Bronchial epithelial cell (primary cell): ENCODE measurements at places on chromosomes 11 and 22. TPM values are rescaled to one million over a fixed set of nuclear protein-coding genes. Genes with fewer than 3 reads are reported as not detected.

DNA sequence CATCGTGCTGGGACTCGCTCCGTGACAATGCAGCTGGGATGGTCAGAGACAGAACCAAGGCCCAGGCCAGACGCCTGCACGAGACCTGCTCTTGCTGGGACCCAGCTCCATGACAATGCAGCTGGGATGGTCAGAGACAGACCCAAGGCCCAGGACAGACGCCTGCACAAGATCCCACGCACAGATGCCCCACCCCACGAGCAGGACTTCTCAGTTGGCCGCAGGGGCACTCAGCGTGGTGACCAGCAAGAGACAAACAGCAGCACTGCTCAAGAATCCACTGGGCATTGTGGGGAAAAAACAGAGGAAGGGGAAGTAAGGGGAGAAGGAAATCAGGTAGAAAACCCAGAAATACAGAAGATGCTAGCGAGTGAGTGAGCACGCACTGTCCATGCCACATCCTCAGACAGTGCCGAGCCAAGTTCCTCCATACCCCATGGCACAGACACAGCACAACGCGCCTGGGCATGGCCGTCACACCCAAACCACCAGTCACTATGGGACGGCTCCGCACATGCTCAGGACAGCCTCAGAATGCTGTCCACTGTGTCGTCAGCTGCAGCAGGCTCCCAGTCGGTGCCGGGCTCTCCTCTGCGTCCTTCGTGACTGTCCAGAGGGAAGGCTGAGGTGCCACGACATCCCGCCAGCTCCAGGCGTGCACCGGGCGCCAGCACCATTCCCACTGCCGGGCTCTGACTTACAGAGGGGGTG, 44.5 kb downstream of the BRD1 start:
- DNase-seq: peak; percentile 28

- no peak for DNase-seq
Observed at GRCh38 chr11:28903716-28904115, 795.5 kb downstream of the METTL15 start.

DNA sequence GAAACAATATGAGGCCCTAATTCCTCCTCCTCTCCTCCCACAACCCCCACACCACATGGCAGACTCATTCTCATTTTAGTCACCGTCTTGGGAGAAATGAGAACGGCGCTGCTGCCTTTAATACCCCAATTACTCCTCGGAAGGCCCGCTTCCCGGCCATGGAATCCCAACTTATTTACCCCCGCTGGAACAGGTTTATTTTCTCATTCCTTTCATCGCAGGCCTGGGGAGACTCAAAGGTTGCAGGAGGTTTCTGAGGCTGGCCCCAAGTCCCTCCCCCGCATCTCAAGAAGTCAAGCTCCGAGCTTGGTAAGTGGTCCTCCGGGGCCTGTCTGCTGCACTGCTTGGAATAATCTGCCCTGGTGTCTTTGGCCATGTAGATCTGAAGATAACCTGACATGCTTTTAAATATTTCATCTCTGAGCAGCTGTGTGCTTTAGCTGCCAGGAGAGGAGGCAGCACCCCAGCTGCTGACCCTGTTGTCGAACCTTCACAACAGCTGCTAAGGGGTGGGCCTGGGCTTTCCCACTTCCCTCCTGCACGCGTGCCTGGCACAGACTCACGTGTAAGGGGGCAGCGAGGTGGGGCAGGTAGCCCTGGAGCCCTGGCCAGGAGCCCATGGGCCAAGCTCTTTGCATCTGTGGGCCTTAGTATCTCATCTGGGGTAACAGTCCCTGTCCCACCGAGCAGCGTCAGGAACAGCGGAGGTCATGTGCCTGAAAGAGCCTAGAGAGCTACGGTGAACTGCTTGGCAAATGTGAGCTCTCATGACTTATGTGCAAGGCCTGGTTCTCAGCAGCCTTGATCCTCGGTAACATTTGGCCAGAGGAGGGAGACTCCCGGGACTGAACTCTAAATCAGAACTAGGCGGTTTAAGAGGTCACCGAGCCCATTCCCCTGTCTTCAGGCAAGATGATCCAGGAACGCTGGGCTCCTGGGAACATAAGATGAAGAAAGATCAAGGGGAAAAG, 164.6 kb downstream of the ST3GAL4 start:
- DNase-seq: no peak

DNA sequence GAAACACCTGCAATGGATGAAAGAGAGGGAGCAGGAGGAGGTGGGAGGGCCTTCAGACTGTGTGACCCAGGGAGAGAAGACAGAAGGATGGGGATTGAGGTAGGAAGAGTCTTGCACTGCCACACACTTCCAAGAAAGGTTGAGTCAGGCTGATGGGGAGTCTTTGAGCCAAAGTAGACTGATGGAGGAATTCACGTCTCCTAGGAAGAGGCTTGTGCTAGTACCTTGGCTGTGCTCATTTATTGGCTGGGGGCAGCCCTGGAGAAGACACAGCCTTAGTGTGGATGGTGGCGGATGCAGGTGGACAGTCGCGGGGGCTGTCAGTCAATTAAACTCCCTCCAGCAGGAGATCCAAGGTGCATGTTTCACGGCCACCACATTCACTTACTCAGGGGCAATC, 16.2 kb upstream of the ACCSL start:
- DNase-seq: no peak

DNA sequence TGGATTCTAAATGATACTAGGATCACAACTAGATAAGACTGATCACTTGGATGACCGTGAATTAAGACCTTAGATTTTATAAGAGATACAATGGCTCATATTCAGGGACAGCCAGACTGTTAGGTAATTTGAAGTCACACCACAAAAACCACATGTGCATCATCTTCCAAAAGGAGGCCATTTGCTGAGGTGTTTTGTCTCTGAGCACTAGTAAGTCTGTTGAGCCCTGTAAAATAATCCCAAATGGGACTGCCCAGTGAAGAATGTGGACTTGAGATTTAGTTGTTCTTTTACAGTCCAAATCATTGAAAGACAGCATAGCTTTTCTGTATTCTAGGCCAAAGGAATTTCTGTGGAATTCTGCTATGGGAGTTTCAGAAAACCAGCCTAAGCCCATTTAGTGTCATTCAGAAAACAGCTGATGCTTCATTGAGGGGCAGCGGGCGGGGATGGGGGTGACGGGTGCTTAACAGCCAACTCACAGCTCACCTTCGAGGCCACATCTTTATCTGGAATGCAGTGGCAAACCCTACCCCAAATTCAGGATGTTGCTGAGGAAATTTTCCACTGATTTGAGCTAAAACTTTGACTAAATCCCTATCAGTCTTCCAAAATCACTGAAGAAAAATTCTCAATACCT, 80.1 kb upstream of the BIRC3 start:
- no peak for DNase-seq

- no peak for DNase-seq
Observed at GRCh38 chr11:71948314-71949027, 19.6 kb downstream of the RNF121 start.

DNA sequence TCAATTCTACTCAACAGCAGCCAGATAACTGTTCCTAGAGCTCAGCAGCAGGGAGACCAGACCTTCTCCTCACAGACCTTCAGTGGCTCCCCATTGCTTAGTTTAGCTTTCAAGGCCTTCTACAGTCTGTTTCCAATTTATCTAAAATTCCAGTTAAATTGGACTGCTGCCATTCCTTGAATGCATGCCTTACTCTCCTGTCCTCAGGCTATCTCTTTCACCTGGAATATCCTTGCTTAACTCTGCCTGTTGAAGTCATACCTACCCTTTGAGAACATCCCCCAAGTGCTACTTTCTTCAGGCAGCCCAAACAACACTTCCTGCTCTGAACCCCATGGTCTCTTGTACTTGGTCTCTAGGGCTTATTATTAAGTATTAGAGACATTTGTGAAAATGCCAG, 120.7 kb upstream of the TENM4 start:
- DNase-seq: no peak

GRCh38 chr11:47981667-47982404, 1.5 kb downstream of the PTPRJ start:
- DNase-seq: no peak

GAB4 gene
- not detected in 2 replicates for total RNA-seq

DNA sequence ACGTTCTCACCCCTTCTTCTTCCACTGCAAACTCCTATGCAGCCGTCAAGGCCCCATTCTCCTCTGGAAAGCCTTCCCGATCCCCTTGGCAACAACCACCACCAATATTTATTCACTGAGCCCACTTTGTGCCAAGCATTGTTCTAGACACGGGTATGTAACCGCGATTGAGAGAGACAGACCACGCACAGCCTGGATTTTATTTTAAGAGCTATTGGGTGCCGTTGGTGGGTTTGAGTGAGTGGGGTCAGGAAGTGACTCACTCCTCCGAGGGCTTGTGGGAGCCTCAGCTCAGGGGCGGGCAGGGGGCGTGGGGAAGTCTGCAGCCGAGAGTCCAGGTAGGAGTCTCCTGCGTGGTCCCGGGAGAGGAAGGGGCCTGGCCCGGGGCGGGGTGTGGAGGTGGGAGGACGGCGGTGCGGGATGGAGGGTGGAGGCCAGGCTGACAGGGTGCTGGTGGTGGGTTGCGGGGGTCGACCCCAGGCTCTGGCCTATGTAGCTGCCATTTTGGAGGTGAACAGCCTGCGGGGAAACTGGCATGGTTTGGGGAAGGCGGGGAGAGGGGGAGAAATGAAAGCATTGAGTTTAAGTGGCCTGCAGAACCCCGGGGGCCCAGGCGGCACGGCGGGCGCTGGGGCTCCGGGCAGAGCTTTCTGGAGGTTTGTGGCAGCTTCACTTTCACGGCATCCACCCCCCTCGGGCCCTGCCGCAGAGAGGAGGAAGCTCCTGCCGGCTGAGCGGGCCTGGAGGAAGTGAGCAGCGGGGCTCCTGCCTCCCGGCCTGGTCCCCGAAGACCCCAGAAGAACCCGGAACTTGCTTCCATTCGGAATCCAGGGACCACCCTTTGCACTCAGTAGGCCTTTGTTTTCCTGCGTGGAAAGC, 547 bp downstream of the PARVG start:
- no peak for DNase-seq

MIAT gene
- total RNA-seq: 0.53 and 0.64 TPM in 2 replicates

C11orf52 gene
- 0.26 and 2.3 TPM in 2 replicates for total RNA-seq

KIF18A gene
- 0.51 and 0.79 TPM in 2 replicates for total RNA-seq

DNA sequence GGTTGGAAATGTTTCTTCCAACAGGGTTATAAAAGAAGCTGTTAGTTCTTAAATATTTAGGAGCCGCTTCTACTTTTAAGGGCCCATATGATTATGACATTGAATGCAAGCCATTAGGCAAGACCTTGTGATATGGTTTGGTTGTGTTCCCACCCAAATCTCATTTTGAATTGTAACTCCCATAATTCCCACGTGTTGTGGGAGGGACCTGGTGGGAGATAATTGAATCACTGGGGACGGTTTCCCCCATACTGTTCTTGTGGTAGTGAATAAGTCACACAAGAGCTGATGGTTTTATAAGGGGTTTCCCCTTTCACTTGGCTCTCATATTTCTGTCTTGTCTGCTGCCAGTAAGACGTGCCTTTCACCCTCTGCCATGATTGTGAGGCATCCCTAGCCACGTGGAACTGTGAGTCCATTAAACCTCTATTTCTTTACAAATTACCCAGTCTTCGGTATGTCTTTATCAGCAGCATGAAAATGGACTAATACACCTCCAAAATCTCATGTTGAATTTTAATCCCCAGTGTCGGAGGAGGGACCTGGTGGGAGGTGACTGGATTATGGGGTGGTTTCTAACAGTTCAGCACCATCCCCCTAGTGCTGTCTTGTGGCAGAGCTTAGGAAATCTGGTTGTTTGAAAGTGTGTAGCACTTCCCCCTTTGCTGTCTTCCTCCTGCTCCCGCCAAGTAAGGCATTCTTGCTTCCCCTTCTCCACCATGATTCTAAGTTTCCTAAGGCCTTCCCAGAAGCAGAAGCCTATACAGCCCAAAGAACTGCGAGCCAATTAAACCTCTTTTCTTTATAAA, 4.3 kb downstream of the CD59 start:
- no peak for DNase-seq

MMP11 gene
- 0.38 and 0.53 TPM in 2 replicates for total RNA-seq

GRCh38 chr11:130894322-130895025, 21.8 kb downstream of the SNX19 start:
- peak; percentile 48 for DNase-seq

SDHD gene
- 103 and 133 TPM in 2 replicates for total RNA-seq

DNA sequence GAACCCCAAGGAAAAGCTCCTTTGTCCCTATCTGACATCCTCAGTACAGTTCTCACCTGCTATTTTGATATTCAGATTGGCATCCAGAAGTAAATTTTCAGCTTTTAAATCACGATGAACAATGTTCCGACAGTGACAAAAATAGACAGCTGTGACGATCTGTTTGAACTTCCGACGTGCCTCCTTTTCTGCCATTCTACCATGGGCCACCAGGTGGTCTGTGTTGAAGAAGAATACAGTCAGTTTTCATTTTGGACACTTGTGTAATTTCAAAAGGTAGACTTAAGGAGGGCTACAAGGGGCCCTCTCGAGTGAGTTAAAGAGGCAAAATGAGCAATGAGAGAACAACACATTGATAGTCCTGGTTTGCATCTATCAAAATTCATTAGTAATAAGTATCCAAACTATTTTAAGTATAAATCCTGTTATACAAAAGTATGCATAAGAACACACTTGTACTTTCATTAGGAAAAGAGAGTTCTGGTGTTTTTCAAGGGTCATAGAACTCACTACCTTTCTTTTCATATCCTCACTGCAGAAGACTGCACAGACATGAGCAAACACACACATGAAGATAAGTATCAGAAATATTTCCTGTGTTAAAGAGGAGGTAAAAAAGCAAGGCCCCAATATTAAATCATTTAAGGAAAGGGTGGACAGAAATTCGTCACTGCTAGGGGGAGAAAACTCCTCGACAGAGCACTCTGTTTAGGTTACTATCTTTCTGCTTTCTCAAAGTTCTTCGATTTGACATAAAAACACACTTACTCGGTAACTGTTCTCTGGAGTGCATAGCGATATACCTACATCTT, 89.9 kb upstream of the APOA1 start:
- no peak for DNase-seq

DNA sequence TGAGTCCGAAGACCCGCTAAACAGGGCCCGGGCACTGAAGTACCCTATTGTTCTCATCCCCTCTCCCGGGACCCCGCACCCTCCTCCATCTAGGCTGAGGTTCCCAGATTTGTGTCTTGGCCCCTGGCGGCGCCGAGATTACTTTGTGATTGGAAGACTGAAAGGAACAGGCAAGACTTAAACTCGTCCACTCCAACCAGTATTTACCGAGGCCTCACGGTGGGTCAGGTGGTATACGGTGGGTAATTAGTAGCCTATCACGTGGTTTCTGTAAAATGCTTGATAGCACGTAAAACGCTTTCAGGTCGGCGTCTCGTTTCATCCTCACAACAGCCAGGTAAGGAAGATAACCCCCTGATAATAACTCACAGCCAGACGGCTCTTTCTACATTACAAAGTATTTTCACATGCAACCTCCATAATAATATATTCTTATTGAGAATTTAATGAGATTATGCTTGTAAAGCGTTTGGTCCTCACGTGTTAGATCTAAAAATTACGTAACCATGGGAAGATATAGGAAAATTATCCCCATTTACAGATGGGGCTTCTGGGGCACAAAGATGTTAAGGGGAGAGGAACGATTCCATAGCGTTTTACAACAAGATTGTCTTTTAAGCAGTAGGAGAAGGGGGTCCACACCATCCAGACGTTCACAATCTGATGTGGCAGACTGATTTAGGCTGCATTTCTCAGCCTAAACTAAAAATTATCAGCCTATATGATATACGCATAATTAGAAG, 642 bp upstream of the PIK3C2A start:
- peak; percentile 81 for DNase-seq

GRCh38 chr11:63896071-63896470, 20.9 kb downstream of the RCOR2 start:
- no peak for DNase-seq

GRCh38 chr11:16184588-16184987, 171.8 kb downstream of the SOX6 start:
- DNase-seq: peak; percentile 89

GRCh38 chr22:44584256-44584902, 86.3 kb upstream of the RTL6 start:
- no peak for DNase-seq

- DNase-seq: no peak
Observed at GRCh38 chr11:28383456-28383855, 275.3 kb downstream of the METTL15 start.

NXPE2 gene
- not detected in 2 replicates for total RNA-seq

CRYAB gene
- 1.2 TPM in 1 of 2 replicates, not detected in the other for total RNA-seq
